GM04504 (cell line): ENCODE measurements at places on chromosomes 5 and 9.

DNA sequence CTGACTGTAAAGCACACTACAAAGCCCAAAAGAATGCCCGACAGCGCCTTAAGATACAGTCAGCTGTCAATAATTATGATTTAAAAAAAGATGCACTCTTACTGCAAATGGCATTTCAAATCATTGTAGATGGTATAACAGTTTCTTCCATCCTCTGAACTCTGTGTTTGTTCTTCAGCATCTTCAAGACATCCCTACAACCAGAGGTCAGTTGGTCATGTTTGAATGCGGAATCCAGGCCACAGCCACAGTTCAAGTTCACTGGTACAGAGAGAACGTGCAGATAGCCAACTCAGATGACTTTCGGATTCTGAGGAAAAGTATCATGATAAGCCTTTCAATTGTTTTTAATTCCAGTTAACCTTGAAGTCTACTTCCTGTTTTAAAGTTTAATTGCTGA, 8.7 kb upstream of the MYOT start:
- no peak for DNase-seq

- peak; percentile 89 for DNase-seq
Measured at GRCh38 chr5:136001466-136001981, 27.3 kb upstream of the TGFBI start.

- no peak for DNase-seq
Measured at GRCh38 chr5:28344836-28345433, 1306.5 kb upstream of the CDH9 start.

GRCh38 chr5:95847261-95847592, 24.7 kb upstream of the GLRX start:
- no peak for DNase-seq

DNA sequence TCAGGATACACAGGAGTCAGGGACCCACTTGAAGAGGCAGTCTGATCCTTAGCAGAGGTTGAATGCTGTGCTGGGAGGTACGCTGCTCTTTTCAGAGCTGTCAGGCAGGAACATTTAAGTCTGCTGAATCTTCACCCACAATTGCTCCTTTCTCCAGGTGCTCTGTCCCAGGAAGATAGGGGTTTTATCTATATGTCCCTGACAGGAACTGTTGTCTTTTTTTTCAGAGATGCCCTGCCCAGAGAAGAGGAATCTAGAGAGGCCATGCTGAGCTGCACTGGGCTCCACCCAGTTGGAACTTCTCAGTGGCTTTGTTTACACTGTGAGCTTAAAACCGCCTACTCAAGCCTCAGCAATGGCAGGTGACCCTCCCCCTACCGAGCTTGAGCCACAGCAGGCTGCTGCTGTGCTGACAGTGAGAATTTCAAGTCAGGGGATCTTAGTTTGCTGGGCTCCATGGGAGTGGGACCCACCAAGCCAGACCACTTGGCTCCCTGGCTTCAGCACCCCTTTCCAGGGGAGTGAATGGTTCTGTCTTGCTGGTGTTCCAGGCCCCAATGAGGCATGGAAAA, 169.0 kb downstream of the FBXL17 start:
- no peak for DNase-seq

GRCh38 chr5:147036691-147037245, 158.2 kb upstream of the PPP2R2B start:
- DNase-seq = no peak

GRCh38 chr5:155728146-155728856, 598.7 kb upstream of the SGCD start:
- peak; percentile 37 for DNase-seq

GRCh38 chr9:94772144-94772543, 45.6 kb downstream of the AOPEP start:
- DNase-seq = no peak

- DNase-seq = no peak
Measured at GRCh38 chr5:5155617-5156016, 15.5 kb downstream of the ADAMTS16 start.

- DNase-seq = no peak
Measured at GRCh38 chr5:135112008-135112725, 78.1 kb upstream of the PITX1 start.

DNA sequence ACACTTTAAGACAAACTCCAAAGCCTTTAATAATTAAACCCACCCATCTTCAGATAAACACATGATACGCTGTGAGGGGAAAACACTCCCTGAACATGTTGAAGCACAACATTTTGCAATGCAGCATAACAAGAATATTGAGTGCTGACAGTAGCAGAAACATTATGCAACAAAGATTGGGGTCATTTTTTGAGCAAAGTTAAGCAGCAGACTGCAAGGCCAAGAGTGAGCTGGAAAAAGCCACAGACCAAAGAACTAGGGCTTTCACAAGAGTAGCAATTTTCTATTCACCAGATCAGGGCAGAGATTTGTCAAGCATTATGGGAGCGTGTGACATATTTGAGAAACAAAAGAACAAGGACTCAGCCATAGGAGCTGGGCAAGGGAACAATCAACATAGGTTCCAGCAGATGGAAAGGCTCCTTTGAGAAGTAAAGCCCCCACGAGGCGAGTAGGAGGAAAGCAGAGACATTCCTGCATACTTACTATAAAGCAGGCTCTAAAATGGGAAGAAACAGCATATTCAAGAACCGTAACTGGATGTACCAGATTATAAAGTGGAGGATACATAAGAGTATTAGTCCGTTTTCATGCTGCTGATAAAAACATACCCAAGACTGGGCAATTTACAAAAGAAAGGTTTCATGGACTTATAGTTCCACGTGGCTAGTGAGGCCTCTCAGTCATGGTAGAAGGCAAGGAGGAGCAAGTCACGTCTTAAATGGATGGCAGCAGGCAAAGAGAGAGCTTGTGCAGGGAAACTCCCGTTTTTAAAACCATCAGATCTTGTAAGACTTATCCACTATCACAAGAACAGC, 4.8 kb upstream of the TTC23L start:
- DNase-seq = no peak

- no peak for DNase-seq
Measured at GRCh38 chr9:127172066-127172707, 49.8 kb upstream of the ANGPTL2 start.

DNA sequence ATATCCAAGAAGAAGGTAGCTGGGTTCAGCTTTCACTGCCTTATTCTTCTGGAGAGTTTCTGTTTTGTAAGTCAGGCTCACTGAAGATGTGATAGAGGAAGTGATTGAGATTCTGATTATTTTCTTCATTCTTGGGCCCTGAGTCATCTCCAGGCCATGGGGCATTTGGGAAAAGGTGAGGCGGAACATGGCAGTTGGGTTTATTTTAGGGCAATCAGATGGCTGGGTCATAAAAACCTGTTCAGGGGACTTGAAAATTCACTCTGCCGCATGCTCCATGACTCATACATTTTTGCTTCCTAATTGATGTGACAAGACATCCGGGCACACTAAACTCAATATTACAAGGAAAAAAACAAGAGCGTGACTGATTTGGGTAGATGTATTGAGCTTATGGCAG, 265.7 kb upstream of the KLF4 start:
- peak; percentile 52 for DNase-seq

DNA sequence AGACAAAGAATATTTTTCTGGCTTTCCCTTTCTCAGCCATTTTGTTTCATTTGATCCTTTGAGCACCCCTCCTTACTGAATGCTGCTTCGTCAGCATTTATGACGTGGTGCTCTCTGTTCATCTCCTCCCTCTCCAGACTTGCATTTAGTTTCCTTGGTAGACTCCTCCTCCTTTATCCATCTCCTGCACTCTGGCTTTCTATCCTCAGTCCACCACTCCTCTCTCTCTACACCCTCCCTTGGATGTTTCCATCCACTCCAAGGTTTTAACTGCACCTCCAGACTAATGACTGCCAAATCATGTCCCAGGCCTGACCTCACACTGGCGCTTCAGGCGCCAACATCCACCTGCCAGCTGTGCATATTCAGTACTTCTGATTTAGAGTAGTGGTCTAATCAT, 245.4 kb downstream of the RAB3C start:
- DNase-seq = no peak

DNA sequence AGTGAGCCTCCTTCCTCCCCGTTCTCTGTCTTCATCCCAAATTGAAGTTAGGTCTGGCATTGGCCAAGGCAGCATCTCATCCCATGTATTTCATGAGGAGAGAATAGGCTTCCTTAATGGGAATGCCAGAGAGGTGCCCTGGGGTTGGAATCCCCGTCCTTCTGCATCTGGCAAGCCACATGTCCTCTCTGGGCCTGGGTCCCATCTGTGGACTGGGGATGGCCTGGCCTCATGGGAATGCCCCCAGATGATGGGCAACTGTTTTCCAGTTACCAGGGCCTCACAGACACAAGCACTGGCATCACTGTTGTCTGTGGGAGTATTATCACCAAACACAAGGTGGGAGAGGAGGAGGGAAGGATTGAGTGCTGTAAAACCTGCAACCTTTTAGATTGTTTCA, 153.9 kb downstream of the FSTL4 start:
- DNase-seq = no peak

GRCh38 chr5:149141957-149142851, 911 bp downstream of the ABLIM3 start:
- DNase-seq = no peak

DNA sequence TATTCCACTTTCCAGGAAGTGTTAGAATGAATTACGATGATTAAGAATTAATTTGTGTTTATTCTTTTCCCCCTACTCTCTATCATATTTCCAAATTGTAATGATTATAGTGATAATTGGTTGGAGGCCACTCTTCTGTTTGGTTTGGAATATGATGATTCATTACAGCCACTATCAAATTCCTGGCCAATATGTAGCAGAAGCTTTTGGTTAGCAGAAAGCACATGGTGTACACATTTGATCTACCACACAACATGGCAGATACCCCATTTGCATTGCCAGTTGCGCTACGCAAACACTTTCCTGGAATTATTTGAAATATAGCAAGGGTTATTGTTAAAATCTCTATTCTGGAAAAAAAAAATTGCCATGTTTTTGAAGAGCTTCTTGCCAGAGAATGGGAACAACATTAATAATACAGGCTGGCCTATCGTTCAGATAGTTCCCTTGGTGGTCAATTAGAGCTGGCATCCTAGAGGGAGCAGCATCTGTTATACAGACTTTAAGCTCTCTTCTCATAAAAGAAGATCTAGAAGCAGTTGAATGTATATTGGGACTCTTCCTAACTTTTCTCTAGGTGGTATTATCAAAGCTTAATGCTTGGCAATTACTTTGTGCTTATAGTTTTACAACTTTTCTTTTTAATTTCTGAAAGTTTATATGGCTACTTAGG, 455.0 kb upstream of the ACTBL2 start:
- DNase-seq = peak; percentile 6

GRCh38 chr5:76807296-76807695, 11.5 kb upstream of the F2RL1 start:
- no peak for DNase-seq

DNA sequence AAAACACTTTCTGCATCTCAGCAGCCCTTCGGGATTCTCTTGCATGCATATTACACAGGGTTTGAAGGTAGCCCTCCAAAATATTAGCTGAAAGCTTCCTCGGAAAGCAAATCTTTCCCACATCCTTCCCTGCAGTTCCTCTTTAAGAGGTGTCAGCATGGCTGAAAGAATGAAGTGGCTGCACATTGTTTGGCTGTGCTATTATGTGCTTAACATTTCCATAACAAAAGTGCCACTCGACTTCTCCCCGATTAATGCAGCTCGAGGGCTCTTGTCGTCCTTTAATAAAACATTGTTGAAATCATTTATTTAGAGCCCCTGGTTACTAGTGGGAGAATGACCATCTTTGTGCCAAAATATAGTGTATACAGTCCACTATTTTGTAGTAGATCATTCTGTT, 6.5 kb downstream of the GAS1 start:
- DNase-seq = no peak

DNA sequence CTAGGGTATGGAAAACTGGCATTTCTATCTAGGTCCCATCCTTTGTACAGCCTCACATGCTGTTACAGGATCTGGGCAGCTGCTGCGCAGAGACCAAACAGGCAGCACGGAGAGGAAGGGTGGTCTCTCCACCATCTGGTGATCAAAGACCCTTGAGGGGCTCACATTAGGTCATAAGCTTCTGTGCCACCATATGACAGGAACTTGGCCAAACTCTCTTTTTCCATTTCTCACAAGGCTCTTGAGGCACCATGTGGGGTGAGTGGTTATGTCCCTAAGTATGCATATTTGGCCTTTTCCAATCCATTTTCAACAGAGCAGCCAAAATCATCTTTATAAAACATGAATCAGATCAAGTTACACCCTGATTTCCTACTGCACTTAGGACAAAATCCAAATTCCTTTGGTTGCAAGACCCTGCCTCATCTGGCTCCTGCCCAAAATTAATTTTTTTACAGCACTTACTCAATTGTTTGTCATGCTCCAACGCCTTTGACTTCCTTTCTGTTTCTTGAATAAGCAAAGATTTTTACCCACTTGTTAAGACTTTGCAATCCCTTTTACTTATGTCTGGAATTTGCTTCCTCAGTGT, 730.0 kb downstream of the MAT2B start:
- no peak for DNase-seq

DNA sequence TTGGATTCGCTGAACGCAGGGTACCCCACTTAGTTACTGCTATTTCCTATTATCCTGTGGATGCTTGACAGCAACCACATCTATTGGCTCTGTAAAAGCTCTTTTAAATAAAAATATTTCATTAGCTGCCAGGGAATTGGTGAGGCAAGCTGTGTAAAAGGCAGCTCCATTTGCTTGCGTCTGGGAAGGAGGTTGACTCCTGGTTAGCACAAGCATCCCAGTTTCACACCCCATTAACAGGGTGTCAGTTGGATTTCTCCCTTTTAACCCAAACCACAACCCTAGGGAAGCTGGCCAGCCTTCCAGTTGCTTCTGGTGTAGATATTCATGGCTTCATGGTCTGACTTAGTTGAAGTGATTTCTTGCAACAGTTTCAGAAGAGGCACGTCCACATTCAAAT, 151.0 kb downstream of the GPBP1 start:
- no peak for DNase-seq

GRCh38 chr5:173287086-173287485, 41.1 kb downstream of the STC2 start:
- no peak for DNase-seq

- no peak for DNase-seq
Measured at GRCh38 chr9:6937209-6937608, 179.4 kb downstream of the KDM4C start.

DNA sequence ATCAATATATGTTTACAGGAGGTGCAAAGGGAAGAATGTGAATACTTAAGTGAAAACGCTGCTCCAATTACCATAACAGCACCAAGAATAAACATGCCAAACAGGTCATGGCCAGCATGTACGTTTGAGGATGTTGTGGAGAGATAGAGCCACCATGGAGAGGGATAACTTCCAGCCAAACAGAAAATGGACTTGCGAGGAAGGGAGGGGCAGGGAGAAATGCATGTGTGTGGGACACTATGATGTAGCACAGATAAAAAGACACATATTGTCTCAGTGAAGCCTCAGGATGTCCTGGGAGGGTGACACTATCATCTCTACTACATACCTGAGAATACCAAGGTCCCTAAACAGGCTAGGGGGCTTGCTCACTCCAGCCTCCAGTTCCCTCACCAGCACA, 488.9 kb downstream of the SPOCK1 start:
- DNase-seq = no peak

- peak; percentile 9 for DNase-seq
Measured at GRCh38 chr5:74516211-74516636, 124.3 kb downstream of the ENC1 start.

- no peak for DNase-seq
Measured at GRCh38 chr5:55231029-55231918, 2.1 kb downstream of the CCNO start.
